Right atrium auricular region (tissue), 2 donors: ENCODE measurements at places on chromosomes 6 and 20. TPM values are rescaled to one million over a fixed set of nuclear protein-coding genes. Genes with fewer than 3 reads are reported as not detected.

DNA sequence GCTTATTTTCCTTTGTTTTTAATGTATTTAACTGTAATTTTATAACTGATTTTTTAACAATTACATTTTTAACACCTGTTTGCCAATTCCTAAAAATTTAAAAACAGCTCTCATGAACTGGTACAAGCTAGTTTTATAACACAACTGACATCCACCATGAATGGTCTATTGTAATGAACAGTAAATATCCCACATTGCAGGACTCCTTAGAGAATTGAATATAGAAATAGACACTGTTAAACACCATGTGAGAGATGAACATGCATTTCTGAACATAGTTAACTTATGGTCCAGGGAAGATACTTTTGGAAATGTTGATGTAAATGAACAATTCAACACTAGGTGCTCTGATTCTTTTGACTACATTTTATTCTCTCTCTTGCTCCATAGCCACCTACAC is 195.1 kb upstream of the GMDS start:
- no peak overlapping the region for H3K27ac ChIP-seq
- no peak for DNase-seq
- no peaks in the 10 kb centered on the region for H3K36me3 ChIP-seq

DNA sequence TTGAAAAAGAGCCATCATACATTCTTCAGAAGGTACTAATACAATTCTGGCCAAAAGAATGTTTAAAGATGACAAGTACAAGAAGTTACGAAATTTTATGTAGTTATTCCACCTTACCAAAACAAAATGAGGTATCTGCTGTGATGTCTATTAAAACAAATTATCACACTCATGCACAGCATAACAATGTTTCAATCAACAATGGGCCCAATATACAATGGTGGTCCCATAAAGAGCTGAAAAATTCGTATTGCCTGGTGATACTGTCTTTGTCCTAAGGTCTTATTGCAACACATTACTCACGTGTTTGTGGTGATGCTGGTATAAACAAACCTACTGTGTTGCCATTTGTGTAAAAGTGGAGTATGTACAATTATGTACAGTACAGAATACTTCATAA is 3.6 kb upstream of the NUP153 start:
- H3K27ac ChIP-seq: no peak overlapping the region
- no peak for DNase-seq
- no peaks in the 10 kb centered on the region for H3K27me3 ChIP-seq
- H3K4me1 ChIP-seq: no peaks in the 10 kb centered on the region
- H3K4me3 ChIP-seq: no peak overlapping the region

GRCh38 chr6:88179692-88180091 is 13.5 kb upstream of the CNR1 start:
- no peak for DNase-seq
- no peaks in the 10 kb centered on the region for H3K27me3 ChIP-seq
- H3K4me3 ChIP-seq: no peak overlapping the region

- no peaks in the 10 kb centered on the region for H3K27me3 ChIP-seq
- H3K27ac ChIP-seq: no peak overlapping the region
- no peak for DNase-seq
- H3K4me1 ChIP-seq: no peaks in the 10 kb centered on the region
Observed at GRCh38 chr6:142530566-142530965, 228.8 kb downstream of the ADGRG6 start.

DNA sequence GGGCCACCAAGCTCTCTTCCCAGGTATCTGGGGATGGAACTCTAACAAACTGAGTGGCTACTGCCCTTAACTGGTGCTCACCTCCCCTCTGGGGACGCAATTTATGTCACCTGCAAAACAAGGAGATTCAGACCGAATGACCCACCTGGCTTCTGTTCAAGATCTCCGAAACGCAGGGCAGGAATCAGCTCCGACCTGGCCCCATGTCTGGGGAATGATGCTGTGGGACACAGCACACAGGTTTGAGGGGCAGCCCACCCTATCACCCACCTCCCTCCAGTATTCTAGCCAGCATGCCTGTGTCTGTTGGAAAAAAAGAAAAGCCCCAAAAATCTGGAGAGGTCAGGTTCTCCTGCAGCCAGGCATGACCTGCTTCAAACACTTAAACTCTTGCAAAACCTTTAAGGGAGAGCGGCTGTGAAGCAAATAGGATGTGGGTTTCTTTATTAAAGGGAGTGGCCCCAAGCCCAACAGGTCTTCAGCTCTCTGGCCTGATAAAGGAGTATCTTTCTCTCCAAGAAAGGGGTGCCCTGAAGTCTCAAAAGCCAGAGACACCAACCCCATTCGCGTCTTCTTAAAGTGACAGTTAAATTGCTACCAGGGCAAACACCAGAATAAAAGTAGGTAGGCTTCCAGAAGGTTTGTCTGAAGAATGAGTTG is 6.4 kb downstream of the PREX1 start:
- no peaks in the 10 kb centered on the region for H3K4me1 ChIP-seq
- DNase-seq: no peak
- no peaks in the 10 kb centered on the region for H3K27me3 ChIP-seq
- no peak overlapping the region for H3K27ac ChIP-seq
- no peak overlapping the region for H3K4me3 ChIP-seq

DNA sequence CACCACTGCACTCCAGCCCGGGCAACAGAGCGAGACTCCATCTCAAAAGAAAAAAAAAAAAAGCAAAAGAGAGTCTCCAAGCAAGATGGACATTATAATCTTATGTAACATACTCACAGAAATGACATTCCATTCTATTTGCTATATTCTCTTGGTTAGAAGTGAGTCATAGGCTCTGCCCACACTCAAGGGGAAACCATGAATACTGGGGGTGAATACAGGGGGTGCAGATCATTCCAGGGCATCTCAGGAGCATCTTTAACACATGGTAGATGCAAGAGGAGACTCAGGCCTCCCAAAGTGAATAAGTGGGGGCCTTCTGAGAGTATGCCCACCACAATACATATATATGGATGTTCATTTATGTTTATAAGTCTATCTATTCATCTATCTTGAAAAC is 18.3 kb upstream of the RANBP9 start:
- no peak for DNase-seq
- H3K4me1 ChIP-seq: no peaks in the 10 kb centered on the region
- H3K36me3 ChIP-seq: no peaks in the 10 kb centered on the region
- no peak overlapping the region for H3K4me3 ChIP-seq
- no peaks in the 10 kb centered on the region for H3K27me3 ChIP-seq

Gene CCM2L
- total RNA-seq: 8.1 TPM

Gene RIPPLY2
- not detected for total RNA-seq

GRCh38 chr20:5072756-5073659 is 46.8 kb downstream of the PCNA start:
- peak; percentile 93 for DNase-seq
- H3K36me3 ChIP-seq: no peaks in the 10 kb centered on the region

Gene FAM83C
- not detected for total RNA-seq

Gene BPIFB1
- not detected for total RNA-seq

- H3K36me3 ChIP-seq: no peaks in the 10 kb centered on the region
- H3K4me1 ChIP-seq: no peaks in the 10 kb centered on the region
- no peak overlapping the region for H3K27ac ChIP-seq
Observed at GRCh38 chr6:135990439-135990838, 138.9 kb downstream of the PDE7B start.

DNA sequence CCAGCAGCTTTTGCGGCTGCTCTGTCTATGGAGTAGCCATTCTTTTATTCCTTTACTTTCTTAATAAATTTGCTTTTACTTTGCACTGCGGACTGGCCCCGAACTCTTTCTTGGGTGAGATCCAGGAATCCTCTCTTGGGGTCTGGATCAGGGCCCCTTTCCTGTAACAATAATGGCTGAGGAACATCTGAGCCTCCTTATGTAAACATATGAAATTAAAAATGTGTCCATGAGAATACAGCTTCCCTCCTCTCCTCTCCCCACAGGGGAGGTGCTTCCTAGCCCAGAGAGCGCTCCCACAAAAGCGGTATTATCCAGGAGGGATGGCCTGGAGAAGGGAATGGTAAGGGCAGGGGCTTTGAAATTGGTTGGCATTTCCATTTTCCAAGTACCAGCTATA is 81.1 kb downstream of the PSMG4 start:
- H3K27ac ChIP-seq: no peak overlapping the region
- H3K36me3 ChIP-seq: no peaks in the 10 kb centered on the region
- no peak overlapping the region for H3K4me3 ChIP-seq
- no peaks in the 10 kb centered on the region for H3K27me3 ChIP-seq
- H3K4me1 ChIP-seq: no peaks in the 10 kb centered on the region

DNA sequence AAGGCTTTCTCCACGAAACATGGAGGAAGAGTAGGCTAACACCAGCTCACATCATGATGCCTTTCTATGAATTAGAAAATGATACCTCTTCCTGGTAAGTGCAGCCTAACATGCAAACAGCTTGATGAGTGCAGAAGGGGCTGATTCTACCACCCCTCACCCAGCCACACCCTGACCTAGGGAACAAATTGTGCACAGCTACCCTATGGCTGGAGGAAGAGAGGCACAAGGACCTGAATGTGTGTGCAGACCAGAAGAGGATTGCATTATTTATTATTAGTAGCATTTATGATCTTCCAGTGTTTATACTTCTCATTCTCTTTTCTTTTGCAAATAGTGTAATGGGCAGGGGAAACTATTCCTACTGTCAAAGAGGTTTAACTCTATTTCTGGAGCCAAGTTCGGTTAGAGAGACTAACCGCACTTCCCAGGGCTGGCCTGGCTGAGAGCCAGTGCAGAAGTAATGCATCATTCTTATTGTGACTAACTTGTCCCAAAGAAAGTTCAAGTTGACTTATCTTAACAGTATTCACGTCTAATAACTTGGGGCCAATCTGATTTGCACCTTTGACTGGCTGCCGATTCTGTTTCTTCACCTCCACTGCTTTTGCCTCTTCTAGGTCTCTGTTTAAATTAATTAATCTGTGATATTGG is 237.5 kb downstream of the CD83 start:
- H3K27me3 ChIP-seq: no peaks in the 10 kb centered on the region
- H3K4me3 ChIP-seq: no peak overlapping the region
- H3K27ac ChIP-seq: no peak overlapping the region
- DNase-seq: no peak

GRCh38 chr6:33815854-33816253 is 12.1 kb upstream of the MLN start:
- no peaks in the 10 kb centered on the region for H3K27me3 ChIP-seq
- no peak for DNase-seq

- H3K27ac ChIP-seq: no peak overlapping the region
- H3K4me1 ChIP-seq: no peaks in the 10 kb centered on the region
- H3K4me3 ChIP-seq: no peak overlapping the region
- no peak for DNase-seq
- no peaks in the 10 kb centered on the region for H3K27me3 ChIP-seq
- no peaks in the 10 kb centered on the region for H3K36me3 ChIP-seq
Observed at GRCh38 chr20:61328911-61329558, 77.0 kb downstream of the CDH4 start.

GRCh38 chr20:59018817-59019216 is 412 bp upstream of the TUBB1 start:
- H3K36me3 ChIP-seq: peaks cover 8% of the 10 kb centered on the region
- no peak overlapping the region for H3K4me3 ChIP-seq
- peaks cover 44% of the 10 kb centered on the region for H3K4me1 ChIP-seq
- DNase-seq: no peak
- H3K27me3 ChIP-seq: no peaks in the 10 kb centered on the region

- H3K4me3 ChIP-seq: no peak overlapping the region
- DNase-seq: no peak
- no peak overlapping the region for H3K27ac ChIP-seq
Observed at GRCh38 chr6:105212587-105212986, 32.8 kb upstream of the POPDC3 start.

GRCh38 chr20:53692465-53693067 is 98.9 kb upstream of the ZNF217 start:
- H3K27ac ChIP-seq: no peak overlapping the region
- H3K27me3 ChIP-seq: no peaks in the 10 kb centered on the region
- H3K4me3 ChIP-seq: no peak overlapping the region
- peaks cover 10% of the 10 kb centered on the region for H3K4me1 ChIP-seq
- DNase-seq: peak; percentile 84

DNA sequence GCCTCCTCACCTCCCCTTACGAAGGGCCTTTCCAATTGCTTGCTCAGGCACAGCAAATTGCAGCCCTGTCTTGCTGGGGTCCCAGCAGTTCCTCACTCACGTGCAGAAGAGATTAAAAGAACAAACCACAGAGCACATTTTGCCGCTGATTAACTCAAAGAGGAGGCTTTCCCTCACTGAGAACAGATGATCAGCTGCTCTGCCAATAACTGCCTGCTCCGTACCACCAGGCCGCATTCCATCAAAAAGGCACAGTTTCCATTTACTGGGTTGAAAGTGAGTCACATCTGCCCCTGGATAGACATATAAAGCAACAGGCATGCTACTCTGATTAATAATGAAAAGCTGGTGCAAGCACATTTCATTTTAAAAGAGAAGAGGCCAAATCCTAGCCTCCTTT is 446.8 kb downstream of the PTPRT start:
- H3K27ac ChIP-seq: no peak overlapping the region
- no peaks in the 10 kb centered on the region for H3K27me3 ChIP-seq
- H3K4me3 ChIP-seq: no peak overlapping the region
- no peak for DNase-seq
- H3K36me3 ChIP-seq: no peaks in the 10 kb centered on the region
- H3K4me1 ChIP-seq: no peaks in the 10 kb centered on the region

DNA sequence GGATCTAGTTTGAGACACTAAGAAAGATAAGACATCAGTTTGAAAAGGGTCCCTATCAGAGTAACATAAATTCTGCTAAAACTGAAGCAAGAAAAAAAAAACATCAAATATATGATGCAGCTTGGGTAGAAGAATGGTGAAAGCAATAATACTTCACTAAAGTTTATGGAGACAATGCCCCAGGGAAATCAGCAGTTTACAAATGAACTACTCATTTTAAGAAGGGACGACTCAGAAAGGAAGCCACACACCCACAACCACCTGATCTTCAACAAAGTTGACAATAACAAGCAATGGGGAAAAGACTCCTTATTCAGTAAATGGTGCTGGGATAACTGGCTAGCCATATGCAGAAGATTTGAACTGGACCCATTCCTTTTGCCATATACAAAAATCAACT is 143.5 kb downstream of the TPBG start:
- DNase-seq: no peak
- no peaks in the 10 kb centered on the region for H3K36me3 ChIP-seq
- H3K4me1 ChIP-seq: no peaks in the 10 kb centered on the region
- no peaks in the 10 kb centered on the region for H3K27me3 ChIP-seq
- H3K27ac ChIP-seq: no peak overlapping the region

GRCh38 chr6:149320796-149321195 is 3.3 kb downstream of the TAB2 start:
- no peak overlapping the region for H3K4me3 ChIP-seq
- no peak for DNase-seq

DNA sequence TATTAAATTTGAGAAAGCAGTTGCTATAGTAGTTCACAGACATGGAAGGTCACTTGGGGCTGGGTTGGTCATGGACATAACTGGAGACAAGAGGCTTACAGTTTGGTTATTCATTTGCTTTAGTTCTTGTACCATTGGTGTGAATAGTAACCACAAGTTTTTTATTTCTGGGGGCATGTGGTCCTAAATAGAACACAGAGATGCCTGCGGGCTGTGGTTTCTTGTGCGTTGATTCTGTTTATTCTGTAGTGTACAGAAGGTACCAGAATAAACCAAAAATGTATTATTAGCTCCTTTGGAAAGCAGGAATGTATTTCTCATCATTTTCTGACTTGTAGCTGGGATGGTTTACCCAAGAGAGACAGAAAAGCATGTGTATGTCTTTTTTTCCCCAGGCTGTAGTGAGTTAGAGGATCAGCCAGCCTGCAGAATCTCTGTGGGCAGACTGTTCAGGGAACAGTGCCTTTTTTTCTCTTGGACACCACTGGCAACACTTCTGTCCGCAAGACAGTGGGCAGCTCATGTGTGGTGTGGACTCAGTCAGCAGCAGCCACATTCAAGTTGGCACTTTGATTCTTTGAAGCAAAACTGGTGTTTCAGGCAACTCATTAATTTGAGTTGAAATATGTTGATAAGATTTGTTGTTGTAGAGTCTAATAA is 122.1 kb downstream of the LRRC1 start:
- DNase-seq: no peak
- H3K27me3 ChIP-seq: no peaks in the 10 kb centered on the region
- H3K4me1 ChIP-seq: no peaks in the 10 kb centered on the region
- H3K36me3 ChIP-seq: no peaks in the 10 kb centered on the region
- no peak overlapping the region for H3K4me3 ChIP-seq
- no peak overlapping the region for H3K27ac ChIP-seq
